ENCODE measurements at places on chromosomes 1 and 21.
A peak's percentile ranks its signal among the peaks of the same experiment; 100 is the strongest.

GRCh38 chr1:19065526-19066247, 109.2 kb upstream of the IFFO2 start:
- DNase-seq, result no peak

DNA sequence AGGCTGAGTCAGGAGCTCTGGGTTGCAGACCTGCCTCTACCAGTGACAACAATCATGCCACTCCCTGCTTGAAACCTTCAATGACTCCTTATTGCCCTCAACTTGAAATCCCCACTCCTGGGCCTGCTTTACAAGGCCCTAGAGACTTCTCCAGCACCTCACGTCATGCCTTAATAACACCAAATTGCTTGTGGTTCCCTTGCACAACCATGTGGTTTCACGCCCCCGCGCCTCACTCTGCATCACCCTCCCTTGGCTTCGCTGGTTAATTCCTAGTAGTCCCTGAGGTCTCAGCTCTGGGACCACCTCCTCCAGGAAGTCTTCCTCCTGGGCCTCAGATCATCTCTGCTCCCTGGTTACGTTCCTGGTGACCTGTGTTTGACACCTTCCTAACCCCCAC, 33.0 kb downstream of the EPHA2 start:
- DNase-seq, result peak; percentile 70

DNA sequence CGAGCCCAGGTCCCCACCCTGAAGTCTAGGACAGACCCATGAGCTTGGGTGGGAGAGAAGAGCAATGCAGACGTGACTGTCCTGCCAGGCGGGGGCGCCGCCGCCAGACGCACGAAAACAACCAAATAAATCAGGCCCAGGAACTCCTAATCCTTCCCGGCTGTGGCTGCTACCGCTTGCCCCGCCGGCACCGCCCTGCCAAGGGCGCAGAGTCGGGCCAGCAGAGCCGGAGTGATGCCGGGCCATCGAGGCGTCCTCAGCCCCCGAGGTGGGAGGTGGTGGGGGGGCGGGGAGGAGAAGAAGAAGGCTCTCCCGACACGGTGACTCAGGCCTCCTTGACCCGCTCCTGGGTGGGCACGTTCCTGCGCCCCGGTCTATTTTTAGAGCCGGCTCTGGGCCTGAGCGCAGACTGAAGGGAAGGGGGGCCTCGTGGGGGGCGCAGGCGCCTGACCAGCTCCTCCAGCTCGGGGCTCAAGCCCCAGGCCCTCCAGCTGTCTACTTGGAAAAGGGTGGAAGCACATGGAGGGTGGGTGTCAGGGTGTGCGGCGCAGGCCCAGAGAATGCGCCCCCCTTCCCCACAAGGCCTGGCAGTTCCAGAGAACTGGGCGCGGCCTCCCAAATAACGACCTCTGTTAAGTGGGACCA, 10.7 kb upstream of the COL16A1 start:
- DNase-seq, result peak; percentile 91

GRCh38 chr21:44255511-44255981, 6.2 kb downstream of the DNMT3L start:
- peak; percentile 41 for DNase-seq

DNA sequence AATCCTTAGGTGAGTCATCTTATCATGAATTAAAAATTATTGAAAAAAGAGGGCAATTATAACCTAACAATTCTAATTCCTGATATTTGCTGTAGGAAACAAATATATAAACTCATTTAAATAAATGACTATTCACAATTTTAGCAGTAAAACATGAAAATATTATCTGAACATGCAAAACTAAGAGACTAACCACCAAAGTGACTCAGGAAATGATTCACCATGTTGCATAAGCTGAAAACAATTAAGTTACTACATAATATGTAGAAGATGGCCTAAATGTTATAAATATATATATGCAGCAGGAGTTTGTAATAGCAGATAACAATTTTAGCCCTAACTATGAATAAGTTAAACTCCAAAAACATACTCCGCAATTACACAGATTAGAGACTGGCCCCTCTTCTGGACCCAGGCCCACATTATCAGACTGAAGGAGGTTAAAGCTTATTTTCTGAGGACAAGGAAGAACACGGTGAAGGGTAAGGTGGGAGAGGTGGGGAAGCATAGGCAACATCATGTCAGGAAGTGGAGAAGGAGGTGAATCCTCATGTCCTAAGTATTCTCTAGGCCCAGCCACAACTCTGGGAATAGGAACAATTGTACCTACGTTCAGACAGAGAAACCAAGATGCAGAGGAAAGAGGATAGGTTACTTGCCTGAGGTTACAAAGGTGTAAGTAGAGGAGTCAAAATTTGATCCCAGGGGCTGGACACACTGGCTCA, 15.6 kb upstream of the AIM2 start:
- DNase-seq, result peak; percentile 80

- DNase-seq, result no peak
Measured at GRCh38 chr21:39637971-39638240, 25.2 kb downstream of the B3GALT5 start.

GRCh38 chr1:219398815-219399396, 214.0 kb downstream of the ZC3H11B start:
- DNase-seq, result no peak

DNA sequence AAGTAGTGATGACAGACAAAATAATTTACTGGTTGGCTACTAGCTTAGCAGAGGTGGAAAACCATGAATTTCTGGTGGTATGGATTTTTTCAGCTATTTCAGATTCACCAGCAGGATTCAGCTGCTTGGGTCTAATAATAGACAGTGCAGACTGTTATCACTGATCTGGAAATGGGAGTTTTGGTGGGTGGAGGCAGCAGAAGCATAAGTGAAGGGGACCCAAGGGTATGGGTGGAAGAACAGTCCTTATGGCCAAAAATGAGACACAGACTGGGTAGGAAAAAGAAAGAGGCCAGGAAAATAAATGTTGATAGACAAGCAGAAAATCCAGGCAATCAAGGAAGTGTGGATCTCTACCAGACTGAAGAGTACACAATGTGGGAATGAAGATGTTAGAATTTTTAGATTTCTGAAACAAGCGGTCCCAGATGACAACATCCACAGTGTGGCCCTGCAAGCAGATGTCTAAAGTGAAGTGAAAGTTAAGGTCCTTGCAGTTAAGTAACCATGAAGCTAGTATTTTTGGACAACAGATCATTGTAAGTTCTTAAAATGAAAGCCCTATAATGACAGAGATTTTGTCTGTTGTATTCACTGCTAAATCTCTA, 24.7 kb downstream of the LYST start:
- no peak for DNase-seq

DNA sequence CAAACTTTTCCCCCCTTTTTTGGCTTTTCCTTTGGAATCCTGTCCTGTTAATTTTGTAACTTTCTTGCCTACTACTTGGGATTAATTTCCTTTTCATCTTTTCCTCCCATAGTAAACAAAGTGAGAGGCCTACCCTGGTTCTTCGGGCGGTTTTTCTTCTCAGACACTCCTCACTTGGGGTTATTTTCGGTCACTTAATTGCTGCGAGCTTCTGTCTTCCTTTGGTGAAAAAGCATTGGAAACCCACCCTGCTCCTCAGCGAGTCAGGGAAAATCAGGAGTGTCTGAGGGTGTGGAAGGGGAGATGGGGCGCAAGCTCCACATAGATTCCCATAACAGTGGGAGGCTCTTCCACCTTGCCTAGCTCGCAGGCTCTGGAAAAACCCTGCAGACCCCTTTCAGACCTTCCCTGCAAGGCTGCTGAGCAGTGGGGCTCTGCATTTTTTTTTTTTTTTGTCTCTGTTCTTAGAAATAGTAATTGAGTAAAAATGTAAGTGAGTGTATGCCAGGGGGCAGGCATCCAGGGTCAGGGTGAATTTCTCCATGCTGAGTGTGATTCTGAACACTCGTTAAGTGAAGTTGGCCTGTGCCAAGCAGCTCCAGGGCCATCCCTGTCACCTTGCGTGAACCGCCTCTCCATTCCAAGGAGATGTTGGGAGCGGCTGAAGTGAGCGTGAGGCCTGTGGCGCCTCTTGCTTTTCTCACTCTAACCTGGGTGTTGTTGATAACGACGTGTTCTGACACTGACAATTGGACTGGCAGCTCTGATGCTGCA, 20.3 kb downstream of the TGFB2 start:
- peak; percentile 63 for DNase-seq

DNA sequence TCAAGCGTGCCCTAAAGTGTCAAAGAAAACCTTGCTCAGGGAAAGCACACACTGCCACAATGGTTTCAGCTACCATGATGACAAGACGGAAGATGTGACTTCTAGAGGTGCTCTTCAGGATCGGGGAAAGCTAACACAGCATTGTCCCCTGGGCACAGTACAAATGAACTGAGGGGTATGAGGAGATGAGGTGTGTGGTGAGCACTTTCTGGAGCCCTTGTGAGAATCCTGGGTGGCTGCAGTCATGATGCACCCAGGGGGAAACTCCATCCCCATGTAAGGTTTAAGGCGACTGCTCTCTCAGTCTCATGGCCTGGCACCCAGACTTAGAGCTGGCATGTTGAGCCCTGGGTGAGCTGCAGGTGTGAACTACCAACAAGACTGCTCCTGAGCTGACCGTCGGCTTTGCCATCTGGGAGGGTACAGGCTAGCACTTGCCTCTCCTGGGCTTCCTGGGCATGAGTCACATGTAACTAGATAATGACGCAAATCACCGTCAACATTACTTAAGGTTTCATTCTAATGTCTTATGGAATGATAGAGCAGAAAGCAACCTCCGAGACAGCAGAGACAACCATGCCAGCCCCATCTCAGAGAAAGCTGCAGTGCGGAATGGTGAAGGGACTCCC, 144.6 kb downstream of the CLIC6 start:
- DNase-seq, result peak; percentile 79

DNA sequence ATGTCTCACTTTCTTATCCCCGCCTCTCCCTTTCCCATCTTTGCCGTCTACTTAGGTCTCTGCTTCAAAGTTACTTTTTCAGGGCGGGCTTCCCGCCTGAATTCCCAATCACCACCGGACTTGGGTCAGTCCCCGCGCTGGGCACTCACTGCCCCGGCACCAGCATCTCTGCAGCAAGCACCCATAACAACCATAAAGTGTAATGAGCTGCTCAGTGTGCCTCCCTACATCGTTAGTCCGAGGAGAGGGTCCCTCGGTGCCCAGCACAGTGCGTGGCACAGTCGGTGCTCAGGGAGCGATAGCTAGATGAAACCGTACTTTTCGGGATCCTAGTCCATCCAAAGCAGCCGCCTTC, 633 bp upstream of the CTPS1 start:
- DNase-seq, result no peak

GRCh38 chr1:229195246-229195645, 75.7 kb upstream of the RAB4A start:
- DNase-seq, result no peak

DNA sequence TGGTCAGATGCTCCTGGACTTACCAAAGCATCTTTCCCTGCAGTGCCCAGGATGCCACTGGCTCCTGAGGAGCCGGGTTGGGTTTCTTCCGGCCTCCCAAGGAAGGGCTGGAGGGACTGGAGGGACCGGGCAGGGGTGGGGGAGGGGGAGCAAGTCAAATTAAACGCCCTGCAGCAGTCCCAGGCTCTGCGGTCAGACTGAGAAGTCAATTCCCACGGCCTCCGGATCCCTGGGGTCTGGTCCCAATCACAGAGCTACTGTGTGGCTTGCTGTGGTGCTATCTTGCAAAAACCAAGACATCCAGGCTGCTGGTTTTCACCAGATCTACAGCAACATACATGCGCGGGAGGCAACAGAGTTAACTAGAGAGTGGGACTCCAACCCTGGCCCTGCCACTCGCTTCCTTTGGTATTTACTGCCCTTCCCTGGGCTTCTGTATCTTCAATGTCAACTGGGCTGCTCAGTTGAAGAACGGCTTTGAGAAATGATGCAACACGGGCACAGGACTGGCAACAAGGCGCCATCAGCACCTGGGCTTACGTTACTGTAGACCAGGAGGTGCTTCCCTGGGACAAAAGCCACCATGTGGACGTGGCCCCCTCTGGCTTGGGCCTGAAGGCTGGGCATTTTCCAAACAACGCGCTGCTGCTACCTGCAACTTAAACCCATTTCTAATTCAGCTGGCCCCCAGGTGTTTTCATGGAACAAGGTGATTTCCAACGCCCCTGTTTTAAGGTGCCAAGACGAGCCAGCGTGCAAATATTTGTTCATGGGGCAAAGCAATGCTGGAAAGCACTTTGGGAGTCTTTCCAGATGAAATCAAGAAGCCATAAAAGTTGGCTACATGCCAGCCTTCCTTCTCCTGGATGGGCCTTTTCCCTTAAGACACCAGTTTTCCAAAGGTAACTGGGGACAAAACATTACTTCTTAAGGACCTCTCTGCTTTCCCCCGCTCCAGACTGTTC, 11.5 kb downstream of the RCC2 start:
- DNase-seq, result no peak

- DNase-seq, result peak; percentile 81
Measured at GRCh38 chr1:54052431-54052933, 522 bp downstream of the TMEM59 start.

- peak; percentile 80 for DNase-seq
Measured at GRCh38 chr1:84772428-84772943, 82.2 kb upstream of the SSX2IP start.

DNA sequence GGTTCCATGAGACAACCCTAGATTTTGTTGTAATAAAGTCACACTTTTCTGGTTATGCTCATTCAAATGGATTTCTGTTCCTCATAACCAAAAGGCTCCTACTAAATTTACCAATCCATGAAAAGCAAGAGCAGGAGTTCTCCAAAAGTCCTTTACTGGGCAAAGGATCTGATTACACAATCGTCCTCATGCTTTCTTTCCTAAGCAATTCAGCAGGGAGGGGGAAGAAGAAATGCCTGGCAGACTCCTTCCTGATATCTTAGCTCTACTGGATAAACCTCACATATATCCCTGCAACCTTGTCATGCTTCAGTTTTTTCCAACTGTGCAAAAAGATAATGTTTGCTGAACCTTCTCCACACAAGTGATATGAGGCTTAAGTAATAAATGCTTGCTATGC, 67.6 kb upstream of the GUCA2B start:
- peak; percentile 18 for DNase-seq

GRCh38 chr1:201400852-201401230, 1.7 kb upstream of the LAD1 start:
- no peak for DNase-seq

- DNase-seq, result no peak
Measured at GRCh38 chr1:112711041-112711440, 4.1 kb downstream of the PPM1J start.

DNA sequence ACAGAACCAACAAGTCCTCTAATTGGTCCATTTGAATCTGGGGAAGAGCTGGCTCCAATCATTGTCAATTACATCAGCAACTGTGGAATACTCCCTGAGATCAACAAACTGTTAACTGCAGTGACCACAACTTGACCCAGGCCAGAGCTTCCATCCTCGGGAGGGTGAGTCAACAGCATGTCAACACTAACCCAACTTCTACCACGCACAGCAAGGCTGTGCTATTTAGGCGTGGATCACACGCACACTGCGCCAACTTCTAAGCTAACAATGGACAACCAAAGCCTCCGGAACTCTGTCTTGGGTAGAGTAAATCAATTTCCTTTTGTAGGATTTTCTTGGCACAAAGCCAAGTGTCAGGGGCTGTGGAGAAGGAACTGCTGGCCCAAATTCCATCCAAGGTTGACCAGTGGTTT, 30.4 kb downstream of the APP start:
- DNase-seq, result peak; percentile 94

DNA sequence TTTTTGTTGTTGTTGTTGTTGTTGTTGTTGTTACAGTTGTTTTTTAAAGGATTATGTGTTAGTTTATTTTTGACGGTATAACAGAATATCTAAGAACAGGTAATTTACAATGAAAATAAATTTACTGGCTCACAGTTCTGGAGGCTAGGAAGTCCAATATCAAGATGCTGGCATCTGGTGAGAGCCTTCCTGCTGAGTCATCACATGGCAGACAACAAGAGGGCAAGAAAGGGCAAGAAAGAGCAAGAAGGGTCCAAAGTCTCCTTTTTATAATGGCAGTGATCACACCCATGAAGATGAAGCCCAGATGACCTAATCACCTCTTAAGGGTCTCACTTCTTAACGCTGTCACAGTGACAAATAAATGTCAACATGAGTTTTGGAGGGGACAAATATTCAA, 142.1 kb downstream of the NEGR1 start:
- DNase-seq, result peak; percentile 3

Data from EH (cell line).